ENCODE measurements at places on chromosomes 11 and 22. TPM values are rescaled to one million over a fixed set of nuclear protein-coding genes. Genes with fewer than 3 reads are reported as not detected.

GRCh38 chr22:33747576-33748180 is 172.6 kb downstream of the LARGE1 start:
- DNase-seq = no peak

GRCh38 chr11:100830978-100831732 is 144.1 kb downstream of the ARHGAP42 start:
- DNase-seq = peak; percentile 52

- no peak for DNase-seq
Measured at GRCh38 chr11:32796425-32796824, 2.0 kb upstream of the CCDC73 start.

DNA sequence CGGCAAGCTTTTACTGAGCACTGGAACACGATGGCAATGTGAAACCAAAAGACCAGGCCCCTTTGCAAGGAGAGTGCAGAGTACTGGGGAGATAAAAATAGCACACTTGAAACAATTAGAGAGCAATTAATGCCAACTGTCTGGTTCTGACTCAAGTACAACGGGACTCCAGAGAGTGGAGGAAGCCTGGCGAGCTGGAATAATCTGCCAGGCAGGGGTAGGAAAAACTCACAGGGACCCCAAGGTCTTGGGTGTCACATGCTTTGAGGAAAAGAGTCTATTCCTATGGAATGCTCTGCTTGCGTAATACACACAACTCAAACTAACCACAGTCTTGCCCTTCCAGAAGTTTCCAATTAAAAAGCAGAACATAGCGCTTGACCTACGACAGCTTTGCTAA is 113.0 kb upstream of the CLMP start:
- peak; percentile 71 for DNase-seq

GRCh38 chr11:1148752-1149180 is 9.0 kb upstream of the MUC5AC start:
- no peak for DNase-seq

DNA sequence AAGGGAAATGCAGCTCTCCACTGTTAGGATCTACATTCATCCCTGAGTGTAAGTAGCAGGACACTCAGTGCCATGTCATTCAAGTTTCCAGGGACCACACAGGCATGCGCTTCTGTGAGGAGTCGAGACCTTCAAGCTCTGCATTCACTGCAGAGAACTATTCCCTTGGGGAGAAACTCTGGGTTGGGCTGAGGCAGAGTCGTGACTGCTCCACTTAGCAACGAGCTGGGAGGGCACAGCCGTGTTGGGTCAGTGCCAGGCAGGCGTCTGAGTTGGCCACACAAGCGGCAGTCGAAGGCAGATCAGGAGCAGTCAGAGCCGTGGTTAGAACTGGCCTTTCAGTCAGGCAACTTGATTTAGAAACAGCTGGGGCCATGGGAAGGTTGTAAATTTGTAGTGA is 14.7 kb downstream of the MPEG1 start:
- DNase-seq = peak; percentile 36

FREY1 gene
- 1.6 TPM for total RNA-seq

CTSW gene
- not detected for total RNA-seq

C22orf39 gene
- total RNA-seq = 9.6 TPM

All from fibroblast of the aortic adventitia (primary cell).